Mammary epithelial cell (primary cell): ENCODE measurements at places on chromosomes 5 and 9. TPM values are rescaled to one million over a fixed set of nuclear protein-coding genes. Genes with fewer than 3 reads are reported as not detected.

- no peak for DNase-seq
Observed at GRCh38 chr9:87564791-87565241, 67.1 kb downstream of the DAPK1 start.

Gene PAEP
- not detected for polyA plus RNA-seq

DNA sequence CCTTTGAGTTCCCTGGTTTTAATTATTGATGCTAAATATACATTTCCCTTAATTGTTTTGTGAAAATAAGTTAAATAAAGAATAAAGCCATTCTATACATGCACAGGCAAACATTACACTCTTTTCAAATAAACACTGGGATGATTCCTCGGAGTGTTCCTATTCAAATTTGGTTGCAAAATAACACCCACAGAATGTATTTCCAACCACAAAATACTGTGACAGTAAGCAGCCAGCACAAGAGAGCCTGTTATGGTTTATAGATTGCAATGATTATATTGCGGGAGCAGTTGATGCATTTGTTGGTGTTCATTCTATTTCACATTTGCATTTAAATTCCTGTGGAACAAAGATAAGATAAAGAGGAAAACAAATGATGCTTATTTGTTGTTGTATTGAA, 632.6 kb upstream of the WWC1 start:
- no peak for DNase-seq

Gene C1QTNF3
- 0.29 TPM for polyA plus RNA-seq

GRCh38 chr5:1064383-1065142, 47.3 kb downstream of the SLC12A7 start:
- no peak for DNase-seq

Gene RANBP17
- 0.76 TPM for polyA plus RNA-seq

DNA sequence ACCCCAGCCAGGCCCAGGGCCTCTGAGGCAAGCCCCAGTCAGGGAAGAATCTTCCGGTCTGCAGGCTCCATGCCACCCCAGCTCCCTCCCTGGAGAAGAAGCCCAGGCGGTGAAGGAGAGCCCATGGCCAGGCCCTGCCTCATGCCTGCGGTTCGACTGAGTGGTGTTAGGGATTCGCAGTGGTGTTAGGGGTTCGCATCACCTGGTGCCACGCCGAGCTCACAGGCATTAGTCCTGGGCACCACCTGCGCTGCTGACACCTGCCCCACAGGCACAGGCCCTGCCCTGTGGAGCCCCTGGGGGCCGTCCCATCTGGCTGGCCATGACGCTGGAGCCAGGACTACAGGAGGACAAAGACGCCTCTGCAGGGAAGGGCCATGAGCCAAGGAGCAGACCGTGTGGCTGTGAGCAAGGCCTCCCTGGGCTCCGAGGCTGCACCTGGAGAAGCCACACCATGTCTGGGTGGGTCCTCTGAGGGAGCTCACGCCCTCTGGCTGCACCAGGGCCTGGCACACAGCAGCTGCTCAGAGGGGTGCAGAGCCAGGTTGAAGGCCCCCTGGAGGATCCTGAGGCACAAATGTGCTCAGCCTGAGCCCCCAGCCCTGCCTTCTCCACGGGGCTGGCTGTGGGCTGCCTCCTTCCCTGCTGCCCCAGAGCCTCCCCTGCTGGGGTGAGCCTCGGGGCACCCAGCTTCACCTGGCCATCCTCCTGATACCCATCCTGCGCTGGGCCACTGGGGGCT, 27.6 kb upstream of the RNF130 start:
- DNase-seq: no peak

- no peak for DNase-seq
Observed at GRCh38 chr9:127277770-127278169, 13.2 kb downstream of the GARNL3 start.

Gene NFIB
- polyA plus RNA-seq: 37.4 TPM

GRCh38 chr9:109232449-109233237, 65.6 kb upstream of the FRRS1L start:
- DNase-seq: peak; percentile 92
